ENCODE measurements at places on chromosomes 16 and 17.

DNA sequence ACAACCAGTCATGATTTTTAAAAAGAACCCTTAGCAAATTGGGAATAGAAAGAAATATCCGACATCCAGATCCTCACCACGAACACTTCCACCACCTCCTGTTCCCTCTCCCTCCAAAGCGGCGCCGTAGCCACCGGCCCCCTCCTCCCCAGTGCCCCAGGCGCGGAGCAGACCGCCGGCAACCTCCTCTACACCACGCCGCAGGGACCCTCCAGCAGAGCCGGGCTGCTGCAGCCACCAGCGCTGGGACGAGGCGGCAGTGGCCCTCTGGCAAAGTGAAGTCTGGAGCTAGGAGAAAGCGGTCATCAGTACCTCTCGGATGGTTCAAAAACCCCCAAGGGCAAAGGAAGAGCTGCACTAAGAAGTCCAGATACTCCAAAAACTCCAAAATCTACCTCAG lies 41.4 kb upstream of the SLFN13 start:
- DNase-seq: no peak

DNA sequence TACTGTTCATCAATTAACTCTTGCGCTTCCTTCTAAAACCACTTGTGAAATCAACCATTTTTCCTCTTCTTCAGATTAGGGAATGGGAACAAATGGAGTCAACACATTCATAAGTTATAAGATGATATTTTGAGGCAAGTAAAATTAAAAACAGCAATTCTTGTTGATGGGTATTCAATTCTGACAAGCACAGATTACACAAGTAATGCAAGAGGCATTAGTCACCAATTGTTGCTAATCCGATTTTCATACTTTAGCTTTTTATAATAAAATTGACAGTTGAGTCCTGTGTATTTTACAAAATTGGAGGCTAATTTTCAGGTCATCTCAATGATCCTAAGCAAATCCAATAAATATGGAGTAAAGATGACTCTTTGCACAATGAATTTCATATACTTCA lies 918.4 kb upstream of the SOX9 start:
- DNase-seq: no peak

DNA sequence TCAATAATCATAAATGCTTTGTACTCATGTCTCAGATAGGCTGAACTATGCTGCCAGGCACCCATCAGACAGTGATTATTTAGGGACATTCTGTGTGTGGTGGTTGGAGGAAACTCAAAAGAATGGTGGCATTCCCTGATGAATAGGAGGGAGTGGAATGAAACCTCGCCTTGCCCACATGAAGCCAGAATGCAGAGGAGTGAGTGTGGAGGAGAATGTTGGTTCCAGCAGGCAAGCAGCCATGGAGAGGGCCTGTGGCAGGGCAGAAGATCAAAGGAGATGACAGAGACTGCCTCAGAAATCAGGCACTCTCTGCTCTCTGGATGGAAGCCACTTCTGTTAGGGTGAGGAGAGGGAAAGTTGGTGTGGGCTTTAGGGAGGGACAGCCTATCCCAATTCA lies 22.5 kb downstream of the KCTD19 start:
- no peak for DNase-seq

DNA sequence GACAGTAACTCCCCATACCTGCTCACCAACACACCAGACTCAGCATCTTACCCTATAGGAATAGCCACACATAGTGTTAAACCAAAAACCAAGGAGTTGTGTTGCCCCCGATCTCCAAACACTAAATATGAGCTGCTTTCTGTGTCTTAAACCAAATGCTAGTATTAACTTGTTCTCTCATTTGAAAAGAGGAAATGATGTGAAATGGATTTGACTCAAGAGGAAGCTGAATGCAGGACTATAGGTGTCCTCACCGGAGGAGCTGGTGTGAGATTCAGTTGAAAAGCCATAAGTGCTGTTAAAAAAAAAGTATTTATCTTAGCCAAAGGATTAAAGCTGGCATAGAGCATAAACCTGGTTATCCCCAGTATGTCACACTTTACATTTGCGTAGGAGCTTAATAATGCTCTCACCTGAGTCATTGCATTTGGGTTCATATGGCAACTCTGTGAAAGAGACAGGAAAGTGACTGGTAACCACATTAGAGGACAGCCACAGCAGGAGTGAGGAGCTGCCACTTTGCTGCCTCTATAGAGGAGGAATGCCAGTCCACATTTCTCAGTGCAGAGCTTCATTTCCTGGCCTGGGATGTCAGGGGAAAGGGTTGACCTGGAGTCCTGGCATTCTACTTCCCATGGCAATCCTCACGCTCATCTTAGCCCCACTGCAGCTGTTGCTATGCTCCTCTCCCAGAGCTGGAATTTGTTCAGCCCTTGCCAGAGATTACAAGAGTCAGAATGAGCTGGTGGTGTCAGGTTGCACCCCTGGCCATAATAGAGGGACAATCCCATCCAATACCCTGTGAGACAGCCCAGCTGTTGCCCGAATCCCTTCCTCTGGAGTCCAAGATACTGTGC lies 143.3 kb upstream of the ANKFN1 start:
- no peak for DNase-seq

Measured in posterior vena cava (tissue), 2 donors.